Lung (tissue), 17 donors: ENCODE measurements at places on chromosomes 12 and 14. TPM values are rescaled to one million over a fixed set of nuclear protein-coding genes. Genes with fewer than 3 reads are reported as not detected.

SCNN1A gene
- polyA plus RNA-seq = 86.6 TPM

DNA sequence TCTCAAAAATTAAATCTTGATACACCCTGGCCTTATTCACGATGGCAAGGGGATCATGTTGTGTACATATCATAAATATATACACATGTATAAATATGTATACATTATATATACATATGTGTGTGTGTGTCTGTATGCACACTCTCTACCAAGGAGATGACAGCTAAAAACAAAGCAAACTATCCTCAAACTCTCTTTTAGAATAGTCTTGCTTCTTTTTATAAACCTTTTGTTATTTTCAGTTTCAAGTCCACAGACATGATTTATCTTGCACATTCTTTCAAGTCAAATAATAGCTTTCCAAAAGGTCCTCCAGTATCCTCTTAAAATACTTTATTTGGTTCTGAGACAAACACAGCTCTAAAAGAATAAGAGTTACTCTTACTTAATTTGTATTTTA is 8.4 kb downstream of the ANO6 start:
- H3K4me3 ChIP-seq = no peak overlapping the region
- H3K36me3 ChIP-seq = no peaks in the 10 kb centered on the region
- no peak overlapping the region for H3K27ac ChIP-seq
- DNase-seq = no peak
- no peaks in the 10 kb centered on the region for H3K27me3 ChIP-seq

DNA sequence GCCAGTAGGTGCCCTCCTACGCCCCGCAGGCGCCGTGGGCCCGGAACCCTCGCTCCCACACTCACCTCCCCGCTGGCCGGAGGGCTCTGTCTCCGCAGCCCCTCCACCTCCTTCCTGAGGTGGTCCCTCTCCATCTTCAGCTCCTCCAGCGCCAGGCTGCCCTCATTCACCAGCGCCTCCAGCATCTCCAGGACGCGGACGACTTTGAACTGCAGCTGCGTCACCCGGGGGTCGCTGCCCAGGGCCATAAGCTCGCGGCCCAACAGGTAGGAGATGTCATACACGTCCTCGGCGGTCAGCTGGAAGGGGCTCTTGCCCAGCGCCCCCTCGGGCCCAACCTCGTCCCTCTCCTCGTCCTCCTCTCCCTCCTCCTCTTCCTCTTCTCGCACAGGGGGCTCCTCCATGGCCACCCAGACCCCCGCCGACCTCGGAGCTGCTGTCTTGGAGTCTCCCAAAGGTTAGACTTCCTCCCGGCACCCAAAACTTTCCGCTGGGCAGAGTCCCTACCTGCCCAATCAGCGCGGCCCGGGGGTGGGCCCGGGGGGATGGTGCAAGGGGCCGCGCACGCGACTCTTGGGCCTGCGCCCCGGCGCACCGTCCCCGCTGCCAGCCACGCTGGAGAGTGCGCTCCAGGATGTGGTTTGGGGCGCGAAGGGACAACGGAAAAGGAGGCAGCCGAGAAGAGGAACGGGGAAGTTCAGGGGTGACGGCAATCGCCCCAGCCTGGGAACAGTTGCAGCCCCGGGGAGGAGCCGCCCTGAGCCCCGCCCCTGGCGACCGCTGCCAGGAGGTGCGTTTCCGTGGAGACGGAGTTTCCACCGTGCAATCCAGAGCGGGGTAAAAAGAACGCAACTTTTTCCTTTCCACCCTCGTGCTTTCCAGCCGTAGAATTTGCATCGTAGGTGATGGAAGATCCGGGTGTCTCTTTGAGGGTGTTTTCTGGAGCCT is at the start of gene RILPL2:
RILPL2 (minus strand) TSS at position 668 of the 948 bp plus-strand sequence; CDS start at position 404, 264 bp downstream.
- peak within 1 kb of the TSS; percentile 89 for H3K4me3 ChIP-seq
- H3K36me3 ChIP-seq = no peaks in the 10 kb centered on the region
- H3K4me1 ChIP-seq = peaks cover 3% of the 10 kb centered on the region

CCDC177 gene
- polyA plus RNA-seq = not detected

FLVCR2 gene
- polyA plus RNA-seq = 4.7 TPM

HNF1A gene
- polyA plus RNA-seq = 0.08 TPM

DNA sequence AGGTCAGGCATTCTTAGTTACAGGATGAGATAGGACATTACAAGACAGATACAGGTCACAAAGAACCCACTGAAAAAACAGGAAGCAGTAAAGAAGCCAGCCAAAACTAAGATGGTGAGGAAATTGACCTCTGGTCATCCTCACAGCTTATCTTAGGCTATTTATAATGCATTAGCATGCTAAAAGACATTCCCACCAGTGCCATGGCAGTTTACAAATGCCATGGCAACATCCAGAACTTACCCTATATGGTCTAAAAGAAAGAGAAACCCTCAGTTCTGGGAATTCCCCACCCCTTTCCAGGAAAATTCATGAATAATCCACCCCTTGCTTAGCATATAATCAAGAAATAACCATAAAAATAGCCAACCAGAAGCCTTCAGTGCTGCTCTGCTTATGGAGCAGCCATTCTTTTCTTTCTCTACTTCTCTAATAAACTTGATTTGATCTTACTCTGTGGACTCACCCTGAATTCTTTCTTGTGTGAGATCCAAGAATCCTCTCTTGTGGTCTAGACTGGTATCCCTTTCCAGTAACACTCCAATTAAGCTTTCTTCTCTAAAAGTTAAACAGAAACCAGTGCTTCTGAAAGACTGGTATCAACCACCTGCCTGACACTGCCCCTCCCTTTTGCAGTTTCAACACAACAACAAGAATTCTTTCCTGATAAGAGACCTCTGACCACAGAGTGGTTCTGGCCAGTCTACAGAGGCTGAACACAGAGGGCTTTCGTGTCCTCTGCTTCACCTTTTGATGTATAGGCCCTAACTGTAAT is 86.9 kb downstream of the BCAT1 start:
- no peaks in the 10 kb centered on the region for H3K4me1 ChIP-seq
- no peak for DNase-seq
- H3K36me3 ChIP-seq = no peaks in the 10 kb centered on the region
- H3K4me3 ChIP-seq = no peak overlapping the region
- H3K27me3 ChIP-seq = no peaks in the 10 kb centered on the region
- no peak overlapping the region for H3K27ac ChIP-seq

SGPP1 gene
- polyA plus RNA-seq = 7.5 TPM

- no peak for DNase-seq
- no peak overlapping the region for H3K27ac ChIP-seq
- H3K27me3 ChIP-seq = no peaks in the 10 kb centered on the region
- no peaks in the 10 kb centered on the region for H3K36me3 ChIP-seq
Measured at GRCh38 chr14:54225457-54226060, 171.2 kb upstream of the CDKN3 start.

DNA sequence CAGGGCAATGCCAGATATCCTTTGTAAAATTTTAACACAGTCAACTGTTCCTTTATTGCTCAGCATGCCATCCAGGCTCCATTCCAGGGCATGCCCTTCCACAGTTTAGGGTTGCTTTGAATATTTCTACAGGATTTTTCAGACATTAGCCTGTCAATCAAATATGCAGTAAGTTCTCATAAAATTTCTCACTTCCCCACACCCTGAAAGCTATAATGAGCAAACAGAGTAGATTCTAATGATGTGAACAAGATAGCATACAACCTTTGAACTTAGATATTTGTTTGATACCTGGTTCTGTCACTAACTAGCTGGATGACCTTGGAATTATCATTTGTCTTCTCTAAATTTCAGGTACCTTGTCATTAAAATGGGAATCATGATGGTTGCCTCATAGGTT is 251.2 kb downstream of the SYT1 start:
- no peaks in the 10 kb centered on the region for H3K27me3 ChIP-seq
- H3K4me3 ChIP-seq = no peak overlapping the region
- no peaks in the 10 kb centered on the region for H3K36me3 ChIP-seq
- DNase-seq = no peak

DNA sequence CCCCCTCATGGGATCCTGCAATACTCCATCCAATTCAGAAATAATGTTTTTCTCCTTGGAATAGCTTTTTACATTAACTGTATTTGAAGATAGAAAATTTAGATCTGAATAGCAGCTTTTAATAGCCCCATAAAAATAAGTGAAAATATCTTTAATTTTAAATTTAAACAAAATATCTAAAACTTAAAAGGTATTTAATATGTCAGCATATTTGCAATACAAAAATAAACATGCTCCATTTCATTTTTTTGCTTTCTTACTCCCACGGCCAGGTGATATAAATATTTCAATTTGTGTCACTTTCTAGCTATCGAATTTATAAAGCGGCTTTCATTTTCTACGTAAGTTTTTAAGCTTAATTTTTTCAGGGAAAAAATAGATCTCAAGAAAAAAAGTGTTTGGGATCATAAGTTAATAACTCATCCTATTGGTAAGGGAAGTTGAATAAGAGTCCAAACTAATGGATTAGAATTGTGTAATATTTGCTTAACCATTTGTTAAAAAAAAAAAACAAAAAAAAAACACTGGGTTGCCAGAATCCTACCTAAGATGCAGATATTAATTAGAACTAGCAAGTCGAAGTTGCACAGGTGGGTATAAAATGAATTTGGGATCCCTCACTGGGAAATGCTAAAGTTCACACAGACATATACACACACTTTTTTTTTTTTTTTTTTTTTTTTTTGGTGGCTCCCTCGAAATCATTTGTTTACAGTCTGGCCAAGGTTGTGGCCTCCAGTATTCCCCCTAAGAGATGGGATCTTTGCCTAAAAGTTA is 47.6 kb downstream of the PPP2R5C start:
- H3K4me1 ChIP-seq = peaks cover 7% of the 10 kb centered on the region
- H3K27me3 ChIP-seq = no peaks in the 10 kb centered on the region
- peak overlapping the region; percentile 94 for H3K27ac ChIP-seq
- peaks cover 1% of the 10 kb centered on the region for H3K36me3 ChIP-seq
- DNase-seq = no peak

GRCh38 chr12:108029051-108029835 is 99.8 kb upstream of the WSCD2 start:
- no peaks in the 10 kb centered on the region for H3K36me3 ChIP-seq
- H3K27me3 ChIP-seq = no peaks in the 10 kb centered on the region
- DNase-seq = peak; percentile 14
- no peaks in the 10 kb centered on the region for H3K4me1 ChIP-seq

KCNA5 gene
- 0.46 TPM for polyA plus RNA-seq

- no peaks in the 10 kb centered on the region for H3K36me3 ChIP-seq
- no peaks in the 10 kb centered on the region for H3K27me3 ChIP-seq
- H3K4me1 ChIP-seq = no peaks in the 10 kb centered on the region
- H3K4me3 ChIP-seq = peak overlapping the region; percentile 61
Measured at GRCh38 chr12:96401076-96401871, 1.0 kb upstream of the CDK17 start.

SLC7A8 gene
- polyA plus RNA-seq = 29.5 TPM

GRCh38 chr12:6207259-6207925 is 7.2 kb downstream of the CD9 start:
- no peak overlapping the region for H3K27ac ChIP-seq
- no peaks in the 10 kb centered on the region for H3K36me3 ChIP-seq
- no peak for DNase-seq
- H3K27me3 ChIP-seq = no peaks in the 10 kb centered on the region

DNA sequence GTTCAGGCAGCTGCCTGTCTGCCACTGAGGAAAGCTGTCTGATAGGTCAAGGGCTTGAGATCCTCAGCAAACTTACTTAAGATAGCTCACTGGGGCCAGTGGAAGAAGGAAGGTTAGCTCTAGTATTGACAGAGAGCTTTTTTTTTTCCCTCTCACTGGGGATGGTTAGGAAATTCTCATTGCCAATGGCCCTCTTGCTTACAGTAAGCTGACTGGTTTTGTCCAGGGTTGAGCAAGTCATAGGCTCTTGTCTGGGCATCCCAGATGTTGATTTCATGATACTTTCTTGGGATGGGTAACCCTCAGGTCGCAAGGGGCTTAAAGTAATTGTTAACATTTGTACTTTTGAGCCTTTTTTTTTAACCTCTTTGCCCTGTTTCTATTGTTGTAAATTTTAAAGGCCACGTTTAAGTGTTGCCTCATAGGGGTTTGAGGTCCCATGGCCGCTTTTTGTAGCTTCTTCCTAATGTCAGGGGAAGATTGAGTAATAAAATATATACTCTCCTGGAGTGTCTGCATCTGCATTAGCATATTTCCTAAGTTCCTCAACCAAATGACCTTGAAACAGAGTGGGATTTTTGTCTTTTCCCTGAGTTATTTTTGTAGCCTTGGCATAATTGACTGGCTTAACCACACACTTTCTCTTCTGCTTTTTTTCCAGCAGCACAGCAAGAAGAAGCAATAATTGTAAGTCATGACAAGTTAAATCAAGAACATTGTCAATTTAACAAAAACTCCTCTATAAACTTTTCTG is 716.0 kb downstream of the LRFN5 start:
- no peak overlapping the region for H3K27ac ChIP-seq
- no peaks in the 10 kb centered on the region for H3K27me3 ChIP-seq
- H3K36me3 ChIP-seq = no peaks in the 10 kb centered on the region

GRCh38 chr14:49550286-49551184 is 35.6 kb downstream of the RPS29 start:
- H3K4me3 ChIP-seq = no peak overlapping the region
- peak; percentile 35 for DNase-seq
- H3K36me3 ChIP-seq = no peaks in the 10 kb centered on the region
- no peak overlapping the region for H3K27ac ChIP-seq
- H3K4me1 ChIP-seq = no peaks in the 10 kb centered on the region

AQP2 gene
- not detected for polyA plus RNA-seq

PHLDA1 gene
- 6.5 TPM for polyA plus RNA-seq

DCN gene
- 178 TPM for polyA plus RNA-seq

DNA sequence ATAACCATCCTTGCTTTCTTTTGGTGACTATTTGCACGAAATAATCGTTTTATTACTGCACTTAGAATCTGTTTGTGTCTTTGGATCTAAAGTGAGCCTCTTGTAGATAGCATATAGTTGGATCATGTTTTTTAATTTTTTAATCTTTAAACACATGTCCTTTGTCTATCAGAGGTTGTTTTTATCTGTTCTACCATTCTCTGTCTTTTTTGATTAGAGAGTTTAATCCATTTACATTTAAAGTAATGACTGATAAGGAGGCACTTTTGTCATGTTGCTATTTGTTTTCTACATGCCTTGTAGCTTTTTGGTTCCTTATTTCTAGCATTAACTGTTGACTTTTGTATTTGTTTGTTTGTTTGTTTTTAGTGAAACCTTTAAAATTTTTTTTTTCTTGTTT is 506.2 kb upstream of the RGS6 start:
- no peak overlapping the region for H3K27ac ChIP-seq
- no peaks in the 10 kb centered on the region for H3K4me1 ChIP-seq
- no peak overlapping the region for H3K4me3 ChIP-seq
- DNase-seq = no peak
- no peaks in the 10 kb centered on the region for H3K27me3 ChIP-seq
- no peaks in the 10 kb centered on the region for H3K36me3 ChIP-seq

C14orf39 gene
- polyA plus RNA-seq = 0.08 TPM

- H3K36me3 ChIP-seq = no peaks in the 10 kb centered on the region
- H3K4me1 ChIP-seq = no peaks in the 10 kb centered on the region
- H3K27me3 ChIP-seq = peaks cover 6% of the 10 kb centered on the region
- peak overlapping the region; percentile 25 for H3K4me3 ChIP-seq
- DNase-seq = peak; percentile 27
Measured at GRCh38 chr14:60515511-60516289, 6.8 kb downstream of the SIX6 start.

DNA sequence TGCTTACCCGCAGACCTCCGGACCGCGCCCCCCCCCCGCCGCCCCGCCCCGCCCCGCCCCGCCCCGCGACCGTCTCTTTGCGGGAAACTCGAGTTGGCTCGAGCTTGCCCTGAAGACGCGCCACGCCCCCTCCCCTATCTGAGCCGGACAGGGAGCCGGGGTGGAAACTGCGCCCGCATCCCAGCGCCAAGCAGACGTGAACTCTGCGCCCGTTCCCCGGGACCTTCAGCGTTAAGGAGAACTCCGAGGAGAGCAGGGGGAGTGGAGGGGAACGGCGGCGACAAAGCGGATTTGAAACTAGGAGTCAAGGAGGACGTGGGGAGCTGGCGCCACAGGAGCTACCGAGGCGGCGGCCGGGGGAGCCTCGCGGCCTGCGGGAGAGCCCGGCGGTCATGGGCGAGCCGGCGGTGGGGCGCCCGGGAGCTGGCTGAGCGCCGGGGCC is at the start of gene KCNK13:
KCNK13 (plus strand) TSS at position 310 of the 442 bp plus-strand sequence. CDS start 212 bp downstream, outside the sequence.
- H3K27ac ChIP-seq = no peak within 1 kb of the TSS
- H3K27me3 ChIP-seq = peaks cover 73% of the 10 kb centered on the region
- peak; percentile 16 for DNase-seq
- H3K36me3 ChIP-seq = no peaks in the 10 kb centered on the region
